ENCODE measurements at places on chromosomes 3 and 15.
A peak's percentile ranks its signal among the peaks of the same experiment; 100 is the strongest.

- no peak for DNase-seq
Measured at GRCh38 chr15:70859322-70859908, 5.5 kb upstream of the LARP6 start.

- no peak for DNase-seq
Measured at GRCh38 chr3:194690501-194691372, 5.1 kb downstream of the FAM43A start.

- no peak for DNase-seq
Measured at GRCh38 chr3:113129168-113129567, 82.2 kb upstream of the BOC start.

GRCh38 chr15:101017093-101017754, 98.1 kb downstream of the LRRK1 start:
- DNase-seq, result no peak

GRCh38 chr3:101950510-101950909, 101.2 kb downstream of the NFKBIZ start:
- no peak for DNase-seq

DNA sequence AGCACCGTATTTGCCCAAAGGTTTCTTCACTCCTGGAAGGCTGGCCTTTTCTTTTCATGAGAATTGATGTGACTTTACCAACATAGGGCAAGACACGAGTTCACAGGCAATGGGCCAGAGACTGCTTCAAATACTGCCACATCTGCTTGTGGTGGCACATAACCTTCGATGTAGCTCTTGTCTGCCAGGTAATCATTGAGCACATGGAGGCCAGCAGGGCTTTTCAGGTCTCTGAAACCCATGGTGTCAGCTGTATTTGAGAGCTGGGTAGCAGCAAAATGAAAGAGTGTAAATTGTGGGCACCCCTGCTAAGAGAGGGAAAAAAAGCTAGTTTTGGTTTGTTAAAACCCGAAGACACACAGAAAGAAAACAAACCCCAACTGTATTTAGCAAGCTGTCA, 200.7 kb downstream of the NAALADL2 start:
- no peak for DNase-seq

GRCh38 chr15:50890751-50891150, 17.7 kb upstream of the AP4E1 start:
- DNase-seq, result no peak

DNA sequence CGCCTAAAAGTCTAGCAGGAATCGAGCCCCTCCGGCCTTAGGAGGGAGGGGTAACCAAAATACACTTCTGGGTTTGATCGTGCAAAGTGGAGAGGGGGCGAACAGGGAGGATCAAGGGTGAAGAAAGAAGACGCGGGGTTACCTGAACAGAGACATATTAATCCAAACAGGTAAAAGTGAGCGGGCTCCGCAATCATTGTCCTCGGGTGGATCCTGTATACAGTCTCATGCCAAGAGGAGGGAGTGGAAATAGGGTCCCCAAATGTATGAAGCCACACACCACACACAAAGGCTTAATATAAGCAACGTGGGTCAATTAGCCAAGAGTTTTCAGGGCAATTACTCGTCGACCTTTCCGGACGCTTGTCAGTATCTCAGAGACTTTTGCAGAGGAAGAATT, 749.5 kb downstream of the ROBO1 start:
- no peak for DNase-seq

DNA sequence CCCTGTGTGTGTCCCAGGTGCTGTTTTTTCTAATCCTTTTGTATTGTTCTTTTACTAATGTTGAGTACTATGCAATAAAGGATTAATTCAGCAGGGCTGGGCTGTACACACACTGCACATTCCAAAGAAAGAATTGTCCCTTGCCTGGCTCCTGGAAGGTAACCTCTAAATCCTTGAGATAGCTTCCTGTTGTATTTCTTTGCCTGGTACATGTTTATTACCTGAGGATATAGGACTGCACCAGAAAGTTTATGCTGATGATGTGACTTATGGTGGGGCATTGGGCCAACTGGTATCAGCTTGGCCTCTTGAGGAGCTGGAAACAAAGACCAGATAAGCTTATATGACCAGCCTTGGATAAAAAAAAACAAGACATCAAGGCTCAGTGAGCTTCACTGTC, 26.6 kb upstream of the FAN1 start:
- DNase-seq, result peak; percentile 39

GRCh38 chr3:42256135-42256819, 9.7 kb downstream of the CCK start:
- peak; percentile 19 for DNase-seq

All from small intestine (tissue), 16 donors.